A549 treated with AZD2906 at 1 μM for 4 hours (cell line): ENCODE measurements at places on chromosomes 6 and 20. TPM values are rescaled to one million over a fixed set of nuclear protein-coding genes. Genes with fewer than 3 reads are reported as not detected.

The SNPH gene
- total RNA-seq, result 3.3 to 4.7 TPM (median 4.2 TPM) in 5 replicates

The BPIFA1 gene
- not detected in 5 replicates for total RNA-seq

The BMP6 gene
- total RNA-seq, result 14.2 to 19.0 TPM (median 18.0 TPM) in 5 replicates

The AIF1 gene
- not detected in 5 replicates for total RNA-seq

The XPO5 gene
- 23.5 to 28.5 TPM (median 26.2 TPM) in 5 replicates for total RNA-seq

The MUCL3 gene
- 0.09 to 0.17 TPM (median 0.10 TPM) in 5 replicates for total RNA-seq

The CPNE5 gene
- 0.07 to 0.18 TPM (median 0.12 TPM) in 5 replicates for total RNA-seq

The MATN4 gene
- total RNA-seq, result 0.10 to 0.22 TPM (median 0.12 TPM) in 4 of 5 replicates, not detected in the other

The UST gene
- 4.2 to 5.0 TPM (median 4.7 TPM) in 5 replicates for total RNA-seq
